Stimulated activated CD4-positive, alpha-beta T cell treated with anti-CD3 and anti-CD28 coated beads, Interleukin-4, amount 100 ng/mL, for 48 hours (primary cell): ENCODE measurements at places on chromosomes 6 and 20.

DNA sequence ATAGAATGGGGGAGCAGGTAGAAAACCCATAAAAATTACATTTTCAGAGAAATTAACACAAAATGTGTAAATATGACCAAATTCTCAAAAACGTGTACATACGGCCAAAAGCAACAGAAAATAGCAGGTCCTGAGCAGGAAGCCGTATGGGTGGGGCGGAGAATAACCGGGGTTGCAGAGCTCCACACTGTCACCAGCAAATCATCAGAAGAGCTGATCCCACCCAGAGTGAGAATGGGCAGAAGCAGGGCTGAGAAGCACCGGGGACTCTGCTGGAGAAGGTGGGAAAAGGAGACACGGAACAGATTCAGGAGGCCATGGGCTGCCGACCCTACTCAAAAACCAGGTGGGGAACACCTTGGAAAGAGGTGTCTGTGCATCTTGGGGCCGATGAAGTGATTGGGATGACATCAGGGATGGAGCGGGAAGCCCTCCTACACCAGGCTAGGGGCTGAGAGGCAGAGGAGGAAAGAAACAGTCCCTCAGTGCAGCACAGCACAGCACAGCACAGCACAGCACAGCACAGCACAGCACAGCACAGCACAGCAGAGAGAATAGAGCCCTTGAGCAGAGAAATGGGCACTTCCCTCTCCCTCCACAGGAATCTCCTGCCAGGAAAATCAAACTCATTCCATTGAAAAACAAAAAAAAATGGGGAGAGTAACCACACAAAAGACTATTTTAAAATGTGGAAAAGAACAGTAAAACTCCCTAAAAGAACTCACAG is 22.3 kb downstream of the STX7 start:
- no peak for DNase-seq

GRCh38 chr6:38354905-38355304 is 284.8 kb downstream of the BTBD9 start:
- DNase-seq = no peak

DNA sequence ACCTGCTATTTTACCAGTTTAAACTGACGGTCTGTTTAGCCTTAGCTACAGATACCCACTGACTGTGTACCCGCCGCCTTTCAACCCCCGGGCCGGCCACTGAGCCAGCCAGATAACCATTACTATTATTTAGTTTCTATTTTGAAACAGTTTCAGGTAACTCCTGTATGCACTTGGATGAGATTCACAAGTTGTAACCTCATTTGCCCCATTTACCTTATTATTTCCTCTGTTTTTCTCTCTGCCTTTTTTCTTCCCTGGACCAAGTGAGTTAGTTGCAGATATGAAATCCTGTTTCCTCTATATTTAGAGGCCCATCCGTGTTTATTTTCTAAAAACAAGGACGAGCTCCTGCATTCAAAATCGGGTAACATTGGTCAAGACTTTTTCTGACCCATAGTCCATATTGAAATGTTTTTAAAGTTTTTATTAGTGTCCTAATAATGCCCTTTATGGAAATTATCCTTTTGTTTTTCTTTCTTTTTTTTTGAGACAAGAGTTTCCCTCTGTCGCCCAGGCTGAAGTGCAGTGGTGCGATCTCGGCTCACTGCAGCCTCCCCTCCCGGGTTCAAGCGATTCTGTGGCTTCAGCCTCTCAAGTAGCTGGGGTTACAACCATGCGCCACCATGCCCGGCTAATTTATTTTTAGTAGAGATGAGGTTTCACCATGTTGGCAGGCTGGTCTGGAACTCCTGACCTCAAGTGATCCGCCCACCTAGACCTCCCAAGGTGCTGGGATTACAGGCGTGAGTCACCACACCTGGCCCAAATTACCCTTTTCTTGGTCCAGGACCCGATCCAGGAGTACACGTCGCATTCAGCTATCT is 767 bp downstream of the AP5S1 start:
- no peak for DNase-seq

- DNase-seq = no peak
Observed at GRCh38 chr6:166683477-166683876, 56.4 kb upstream of the RPS6KA2 start.

DNA sequence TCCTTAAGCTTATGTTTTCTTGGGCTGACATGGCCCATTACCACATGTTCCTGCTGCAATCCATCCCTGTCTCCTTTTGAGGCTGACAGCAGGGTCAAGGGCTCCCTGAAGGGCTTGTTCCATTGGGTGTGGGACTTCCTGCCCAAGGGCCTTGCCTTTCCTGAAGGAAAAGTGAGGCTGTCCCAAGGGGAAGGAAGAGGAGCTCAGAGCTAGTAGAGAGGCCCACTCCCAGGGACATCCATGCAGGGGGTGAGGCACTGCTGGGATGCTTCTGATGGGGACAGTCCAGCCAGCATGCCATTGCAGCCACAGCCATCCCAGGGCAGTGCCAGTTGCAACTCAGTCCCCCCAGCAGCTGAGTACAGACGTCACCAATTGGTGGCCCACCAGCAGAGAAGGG is 138.4 kb upstream of the FOXA2 start:
- DNase-seq = no peak

- no peak for DNase-seq
Observed at GRCh38 chr6:132816660-132817059, 2.3 kb downstream of the RPS12 start.
